ENCODE measurements at places on chromosomes 2 and 18.

DNA sequence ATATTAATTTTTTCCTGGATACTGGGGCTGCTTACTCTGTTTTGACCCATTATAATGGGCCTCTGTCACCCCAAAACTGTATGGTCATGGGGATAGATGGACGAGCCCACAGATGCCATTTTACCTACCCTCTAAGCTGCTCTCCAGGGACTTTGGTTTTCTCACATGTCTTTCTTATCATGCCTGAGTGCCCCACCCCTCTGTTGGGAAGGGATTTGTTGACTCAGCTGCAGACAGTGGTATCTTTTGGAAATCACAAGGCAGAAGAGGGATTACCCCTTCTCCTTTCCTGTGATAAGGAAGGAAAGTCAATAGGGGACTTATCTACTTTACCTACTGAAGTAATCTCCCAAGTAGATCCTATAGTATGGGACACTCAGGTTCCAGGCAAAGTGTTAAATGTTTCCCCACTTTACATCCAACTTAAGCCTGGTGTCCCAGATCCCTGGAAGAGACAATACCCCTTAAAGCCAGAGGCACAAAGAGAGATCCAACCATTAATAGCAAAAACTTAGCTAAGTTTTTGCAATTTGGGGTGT is 182.7 kb downstream of the RNF152 start:
- DNase-seq = no peak

GRCh38 chr2:38284971-38285370 is 92.1 kb downstream of the ATL2 start:
- no peak for DNase-seq

- no peak for DNase-seq
These were observed 16.8 kb upstream of the PAX3 start for GRCh38 chr2:222315443-222316121.

GRCh38 chr2:158967731-158968395 is 577 bp upstream of the TANC1 start:
- no peak for DNase-seq

- DNase-seq = no peak
These were observed 184.8 kb upstream of the ZEB2 start for GRCh38 chr2:144704709-144705095.

DNA sequence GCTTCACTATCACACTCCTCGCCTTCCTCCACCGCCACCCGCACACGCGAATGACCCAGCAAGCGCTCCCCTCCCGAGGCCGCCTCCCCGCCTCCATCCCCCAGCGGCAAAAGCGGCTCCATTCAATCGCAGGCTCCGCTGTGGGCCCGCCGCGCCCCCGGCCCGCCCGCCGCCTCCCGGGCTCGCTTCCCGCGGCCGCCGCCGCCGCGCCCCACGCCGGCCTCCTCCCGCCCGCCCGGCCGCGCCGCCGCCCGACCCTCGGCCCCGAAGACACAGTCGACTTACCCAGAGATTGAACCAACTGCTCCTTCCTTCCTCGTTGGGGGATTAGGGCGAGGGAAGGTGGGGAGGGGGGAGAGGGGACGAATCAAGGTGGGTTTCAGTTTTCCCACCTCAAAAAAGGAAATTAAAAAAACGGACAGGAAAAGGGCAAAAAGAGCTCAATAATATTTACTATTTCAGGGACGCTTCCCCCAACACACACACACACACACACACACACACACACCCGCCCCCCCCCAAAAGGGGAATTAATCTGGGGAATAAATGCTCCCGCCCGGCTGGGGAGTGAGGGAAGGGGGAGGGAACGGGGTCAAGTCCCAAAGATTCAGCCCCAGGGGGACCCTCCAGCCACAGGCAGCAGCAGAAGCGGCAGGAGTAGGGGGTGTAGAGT is 743 bp downstream of the XPO1 start:
- DNase-seq = peak; percentile 26

DNA sequence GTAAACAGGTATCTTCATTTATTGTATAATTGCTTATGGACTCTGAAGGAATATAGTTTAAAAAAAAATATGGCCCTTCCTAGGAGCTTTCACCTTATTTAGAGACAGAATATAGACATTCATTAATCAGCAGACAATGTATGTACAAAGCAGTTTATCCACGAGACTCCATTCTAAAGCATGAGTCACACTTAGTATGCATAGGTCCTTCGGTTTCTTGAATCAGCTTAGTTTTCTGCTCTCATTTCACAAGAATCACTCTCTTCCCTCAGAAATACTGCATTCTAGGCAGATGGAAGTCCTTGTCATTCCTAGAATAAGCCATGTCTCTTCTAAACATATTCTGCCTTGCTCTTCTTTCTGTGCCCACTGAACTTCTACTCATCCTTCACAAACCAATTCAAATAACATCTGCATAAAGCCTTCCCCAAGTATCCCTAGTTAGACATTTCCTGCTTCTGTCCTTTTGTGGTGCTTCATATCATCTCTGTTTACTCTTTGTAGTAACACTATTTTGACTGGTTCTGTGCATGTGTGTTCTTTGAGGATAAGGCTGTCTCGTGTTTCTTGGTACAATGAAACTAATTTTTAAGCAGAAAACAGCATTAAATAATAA is 84.5 kb downstream of the PTRHD1 start:
- DNase-seq = no peak

GRCh38 chr2:205056151-205056561 is 510.9 kb downstream of the PARD3B start:
- DNase-seq = no peak

DNA sequence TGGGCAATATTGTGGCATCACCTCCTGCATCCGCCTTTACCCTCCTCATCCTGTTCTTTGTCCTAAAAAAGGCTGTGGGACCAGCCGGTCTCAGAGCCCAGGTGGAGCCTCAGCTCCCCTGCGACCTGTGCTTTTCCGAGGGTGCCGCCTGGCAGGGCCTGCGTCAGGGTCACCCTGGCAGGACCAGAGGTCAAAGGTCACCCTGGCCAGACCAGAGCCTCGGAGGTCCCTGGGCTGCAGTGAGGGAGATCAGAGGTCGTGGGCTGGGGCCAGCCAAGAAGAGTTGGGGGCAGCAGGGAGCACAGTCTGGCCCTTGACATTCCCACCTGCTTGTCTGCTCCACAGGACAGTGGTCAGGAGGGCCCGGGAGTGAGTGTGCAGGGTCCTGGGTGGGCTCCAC is 31.5 kb downstream of the RBFA start:
- DNase-seq = no peak

DNA sequence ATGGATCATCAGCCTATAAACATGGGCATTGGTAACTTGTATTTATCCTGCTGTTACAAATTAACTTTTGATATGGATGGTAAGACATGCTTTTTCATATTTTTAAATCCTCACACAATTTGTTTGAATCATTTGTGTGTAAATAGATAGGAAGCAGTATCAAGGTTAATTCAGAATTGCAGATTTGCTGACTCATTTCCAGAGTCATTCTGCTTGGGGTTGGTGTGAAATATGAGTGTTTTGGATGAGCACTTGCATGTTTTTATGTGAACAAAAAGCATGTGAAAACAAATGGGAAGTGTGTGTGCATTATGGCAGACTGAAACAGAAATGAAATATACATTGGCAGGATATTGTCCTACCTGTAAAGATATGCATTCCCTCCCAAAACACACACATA is 11.8 kb downstream of the CCDC85A start:
- DNase-seq = no peak

- peak; percentile 42 for DNase-seq
These were observed 347.5 kb upstream of the SALL3 start for GRCh38 chr18:78632111-78632541.

DNA sequence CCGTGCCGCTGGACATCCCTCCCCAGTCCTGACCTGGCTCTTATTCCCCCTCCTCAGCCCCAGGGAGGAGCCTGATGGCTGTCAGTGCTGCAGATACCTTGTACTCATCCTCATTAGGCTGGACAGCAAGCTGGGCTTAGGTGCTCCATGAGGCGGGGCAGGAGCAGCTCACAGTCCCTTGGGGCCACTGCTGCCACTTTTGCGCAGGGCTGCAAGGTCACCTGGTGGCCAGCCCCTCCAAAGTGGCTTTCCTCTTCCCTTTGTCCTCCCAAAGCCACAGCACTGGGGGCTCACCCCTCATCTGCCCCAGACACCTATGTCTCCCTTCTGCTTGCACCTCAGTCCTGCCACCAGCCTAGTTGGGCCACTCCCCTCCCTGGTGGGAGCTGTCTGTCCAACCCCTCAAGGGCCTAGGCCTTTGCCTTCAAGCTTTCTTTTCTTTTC is 60.8 kb downstream of the FAM168B start:
- DNase-seq = no peak

Measured in RPMI8226 (cell line).